ENCODE measurements at places on chromosomes 5 and 9.

DNA sequence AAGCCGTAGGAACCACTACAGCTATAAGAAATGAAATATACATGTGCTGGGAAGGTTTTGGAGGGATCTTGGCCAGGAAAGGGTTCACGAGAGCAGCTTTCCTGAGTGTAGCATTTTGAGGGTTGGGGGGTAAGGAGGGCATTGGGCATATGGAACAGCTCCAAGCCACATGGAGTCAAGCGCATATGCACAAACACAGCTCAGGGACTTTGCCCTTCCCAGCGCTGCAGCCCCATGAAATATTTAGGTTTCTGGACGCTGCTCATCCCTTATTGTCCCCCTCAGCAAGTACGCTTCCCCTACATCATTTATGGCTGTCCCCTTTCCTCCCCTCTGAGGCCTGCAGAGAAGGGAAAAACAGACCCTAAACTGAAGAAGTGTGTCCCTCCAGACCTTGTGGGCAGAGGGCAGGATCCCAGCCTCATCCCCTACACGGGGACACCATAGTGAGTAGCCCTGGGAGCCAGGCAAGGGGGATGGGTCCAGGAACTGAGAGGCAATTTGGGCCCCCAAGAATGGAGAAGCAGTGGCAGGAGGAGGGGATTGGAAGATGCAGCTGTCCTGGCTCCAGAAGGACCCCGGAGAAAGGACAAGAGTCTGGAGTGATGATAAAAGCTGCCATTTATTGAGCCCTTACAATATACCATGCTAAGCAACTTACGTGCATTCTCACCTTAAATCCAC lies 33.7 kb downstream of the PCDH1 start:
- H3K27ac ChIP-seq: no peak overlapping the region
- no peak overlapping the region for H3K4me3 ChIP-seq
- peaks cover 20% of the 10 kb centered on the region for H3K4me1 ChIP-seq
- no peak for DNase-seq
- no peaks in the 10 kb centered on the region for H3K36me3 ChIP-seq

- DNase-seq: no peak
- no peaks in the 10 kb centered on the region for H3K27me3 ChIP-seq
- H3K4me3 ChIP-seq: no peak overlapping the region
- peaks cover 6% of the 10 kb centered on the region for H3K36me3 ChIP-seq
Measured at GRCh38 chr5:150787656-150788055, 9.1 kb downstream of the SMIM3 start.

DNA sequence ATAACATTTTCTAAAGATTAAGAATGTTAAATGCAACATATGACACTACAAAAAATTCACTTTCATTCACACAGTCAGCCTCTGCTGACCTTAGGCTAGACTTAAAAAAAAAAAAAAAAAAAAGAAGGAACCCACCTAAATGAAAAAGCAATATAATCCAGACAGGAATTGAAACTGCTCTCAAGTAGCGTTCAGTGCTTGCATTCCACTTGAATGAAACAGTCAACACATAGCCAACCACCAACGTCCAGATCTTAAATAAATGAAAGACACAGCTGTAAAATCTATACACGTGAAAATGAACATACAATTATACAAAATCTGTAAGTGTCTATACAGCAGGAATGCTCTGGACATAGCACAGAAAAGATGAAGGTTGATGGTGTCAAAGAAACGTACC lies 11.4 kb downstream of the TMEM245 start:
- peak overlapping the region; percentile 65 for H3K27ac ChIP-seq
- H3K4me3 ChIP-seq: no peak overlapping the region
- H3K27me3 ChIP-seq: no peaks in the 10 kb centered on the region
- H3K36me3 ChIP-seq: peaks cover 32% of the 10 kb centered on the region
- peaks cover 76% of the 10 kb centered on the region for H3K4me1 ChIP-seq
- no peak for DNase-seq

DNA sequence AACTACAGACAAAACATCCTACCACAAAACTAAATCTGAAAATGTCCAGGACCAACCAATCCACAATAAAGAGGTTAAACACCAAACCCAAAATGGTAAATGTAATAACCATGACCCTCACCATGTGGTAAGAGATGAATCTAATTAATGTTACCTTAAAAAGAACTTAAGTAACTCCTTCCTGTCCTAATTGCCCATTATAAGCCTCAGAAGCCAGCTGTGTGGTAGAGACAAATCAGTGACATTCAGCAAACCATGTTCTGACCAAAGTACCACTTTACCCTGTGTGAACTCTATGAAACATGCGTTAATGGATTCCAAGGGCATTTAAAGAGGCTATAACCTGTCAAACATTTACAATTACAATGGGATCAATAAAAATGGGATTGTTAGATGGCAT lies 25.0 kb downstream of the LPAR1 start:
- H3K4me3 ChIP-seq: no peak overlapping the region
- no peak for DNase-seq
- no peaks in the 10 kb centered on the region for H3K27me3 ChIP-seq
- no peak overlapping the region for H3K27ac ChIP-seq

DNA sequence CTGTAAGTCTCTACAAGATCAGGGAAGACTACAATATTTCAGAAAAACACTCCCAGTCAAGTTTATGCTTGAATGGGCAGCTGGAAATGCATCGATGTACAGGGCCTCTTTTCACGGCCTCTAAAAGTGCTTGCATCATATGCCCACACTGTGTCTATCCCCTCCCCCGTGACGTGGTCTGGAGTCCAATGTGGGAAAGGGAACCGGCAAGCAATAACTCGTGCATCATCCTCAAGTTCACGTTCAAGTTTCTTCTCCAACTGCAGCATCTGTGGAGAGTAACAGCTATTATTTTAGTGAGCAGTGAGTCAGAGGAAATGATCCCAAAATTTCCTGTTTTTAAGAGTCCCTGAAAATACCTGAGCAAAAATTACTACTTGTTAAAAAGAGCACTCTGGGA lies 22.3 kb downstream of the ATPSCKMT start:
- no peak overlapping the region for H3K4me3 ChIP-seq
- H3K27me3 ChIP-seq: no peaks in the 10 kb centered on the region
- H3K36me3 ChIP-seq: peaks cover 60% of the 10 kb centered on the region
- DNase-seq: no peak

DNA sequence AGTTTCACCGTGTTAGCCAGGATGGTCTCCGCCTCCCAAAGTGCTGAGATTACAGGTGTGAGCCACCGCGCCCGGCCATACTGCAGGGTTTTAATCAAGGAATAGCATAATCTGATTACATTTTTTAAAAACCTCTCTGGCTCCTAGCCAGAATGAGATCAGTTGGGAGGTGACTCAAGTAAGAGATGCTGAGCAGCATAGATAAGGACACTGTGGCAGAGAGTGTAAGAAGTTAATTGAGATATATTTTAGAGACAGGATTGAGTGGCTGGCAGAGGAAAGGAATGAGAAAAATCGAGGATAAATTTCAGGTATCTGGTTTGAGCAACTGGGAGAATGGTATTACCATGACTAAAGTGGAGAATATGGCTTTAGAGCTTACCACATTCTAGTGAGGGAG lies 7.3 kb upstream of the RIGI start:
- no peak for DNase-seq
- H3K4me3 ChIP-seq: no peak overlapping the region
- peaks cover 2% of the 10 kb centered on the region for H3K4me1 ChIP-seq
- H3K27me3 ChIP-seq: no peaks in the 10 kb centered on the region

DNA sequence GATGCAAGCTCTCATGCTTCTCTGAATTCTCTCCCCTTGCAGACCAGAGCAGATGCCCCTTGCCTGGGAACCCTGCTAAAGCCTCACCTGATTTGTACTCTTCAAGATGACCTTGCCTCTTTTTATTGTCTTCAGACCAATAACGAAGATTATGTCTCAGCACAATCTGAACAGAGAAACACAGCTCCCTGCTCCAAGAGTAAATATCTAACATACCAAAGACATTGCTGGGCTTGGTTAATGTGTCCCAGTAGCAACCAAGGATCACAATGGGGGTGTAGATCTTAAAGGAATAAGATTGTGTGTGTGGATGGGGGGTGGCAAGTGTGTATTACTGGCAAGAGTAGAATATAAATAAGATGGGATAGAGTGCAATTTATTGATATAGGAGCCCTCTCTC lies 67.6 kb upstream of the LHFPL2 start:
- H3K36me3 ChIP-seq: no peaks in the 10 kb centered on the region
- no peak for DNase-seq
- no peak overlapping the region for H3K27ac ChIP-seq
- H3K4me3 ChIP-seq: no peak overlapping the region
- peaks cover 4% of the 10 kb centered on the region for H3K4me1 ChIP-seq

DNA sequence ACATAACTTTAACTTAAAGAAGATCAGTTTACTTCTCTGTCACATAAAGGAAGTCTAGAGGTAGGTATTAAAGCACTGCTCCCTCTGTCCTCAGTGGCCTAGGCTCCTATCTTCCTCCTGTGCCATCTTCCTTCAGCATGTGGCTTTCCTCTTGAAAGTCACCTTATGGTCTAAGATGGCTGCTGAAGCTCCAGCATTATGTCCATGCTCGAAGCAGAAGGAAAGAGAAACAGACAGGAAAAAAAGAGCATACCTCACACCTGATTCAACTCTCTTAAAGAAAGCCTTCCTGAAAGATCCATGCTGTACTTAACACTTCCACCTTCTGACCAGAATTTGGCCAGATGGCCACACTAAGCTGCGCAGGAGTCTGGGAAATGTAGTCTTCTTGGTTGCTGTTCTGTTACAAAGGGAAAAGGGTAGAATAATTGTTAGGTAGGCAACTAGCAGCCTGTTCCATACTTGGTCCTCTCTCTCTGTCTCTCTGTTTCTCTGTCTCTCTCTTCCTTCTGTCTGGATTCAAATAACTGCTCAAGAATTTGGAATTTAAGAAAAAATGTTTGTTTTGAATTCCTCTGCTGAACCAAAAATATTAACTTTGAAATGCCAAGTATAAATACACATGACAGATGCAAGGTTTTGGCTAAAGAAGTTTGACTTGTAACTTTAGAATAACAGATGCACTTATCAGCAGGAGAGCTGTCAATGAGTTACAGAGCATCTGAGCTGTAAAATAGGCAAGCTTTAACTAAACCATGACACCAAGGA lies 16.0 kb downstream of the TMEM174 start:
- DNase-seq: no peak
- H3K4me3 ChIP-seq: no peak overlapping the region
- H3K36me3 ChIP-seq: no peaks in the 10 kb centered on the region
- no peak overlapping the region for H3K27ac ChIP-seq
- H3K4me1 ChIP-seq: no peaks in the 10 kb centered on the region

DNA sequence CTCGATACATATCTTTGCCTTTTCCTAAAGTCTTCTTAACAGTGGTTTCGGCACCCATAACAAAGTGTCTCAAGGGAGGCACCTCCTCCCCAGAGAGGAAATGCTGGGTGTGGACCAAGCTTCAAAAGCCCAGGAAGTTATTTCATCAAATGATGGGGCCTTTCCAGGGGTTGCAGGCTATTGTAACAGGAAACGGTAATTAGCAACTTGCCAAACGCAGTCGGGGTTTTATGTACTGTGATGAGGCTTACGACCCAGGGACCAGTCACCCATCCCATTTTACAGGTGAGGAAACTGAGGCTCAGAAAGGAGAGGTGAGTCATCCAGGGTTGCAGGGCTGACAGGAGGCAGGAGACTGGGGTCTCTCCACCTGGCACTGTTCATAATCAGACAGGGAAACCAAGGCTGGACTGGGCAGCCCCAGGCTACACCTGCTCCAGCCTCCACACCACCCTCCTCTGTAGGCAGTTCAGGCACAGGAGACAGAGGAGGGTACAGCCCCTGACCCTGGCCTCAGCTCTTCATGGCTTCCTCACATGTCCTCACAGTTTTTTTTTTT lies 30.0 kb upstream of the SUSD3 start:
- H3K4me1 ChIP-seq: peaks cover 65% of the 10 kb centered on the region
- no peaks in the 10 kb centered on the region for H3K27me3 ChIP-seq
- H3K27ac ChIP-seq: peak overlapping the region; percentile 85

DNA sequence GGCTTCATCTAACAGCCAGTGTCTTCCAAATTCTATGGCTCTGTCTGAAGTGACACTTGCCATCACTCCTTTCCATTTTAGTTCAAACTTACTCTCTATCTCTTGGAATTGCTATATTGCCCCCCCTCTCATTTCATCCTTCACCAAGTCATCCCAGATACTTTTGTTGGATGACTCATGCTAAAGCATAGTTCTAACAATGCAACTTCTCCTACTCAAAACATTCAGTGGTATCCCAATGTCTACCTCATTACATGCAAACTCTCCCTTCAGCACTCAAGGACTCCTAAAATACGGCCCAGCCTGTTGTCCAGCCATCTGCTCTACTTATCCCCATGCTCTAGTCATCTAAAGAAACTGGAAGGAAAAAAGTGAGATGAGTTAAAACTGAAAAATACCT lies 171.6 kb downstream of the RASEF start:
- H3K4me1 ChIP-seq: no peaks in the 10 kb centered on the region
- no peaks in the 10 kb centered on the region for H3K36me3 ChIP-seq
- H3K27ac ChIP-seq: no peak overlapping the region
- no peaks in the 10 kb centered on the region for H3K27me3 ChIP-seq
- no peak overlapping the region for H3K4me3 ChIP-seq

GRCh38 chr5:133240425-133241091 lies 188.7 kb downstream of the HSPA4 start:
- H3K36me3 ChIP-seq: no peaks in the 10 kb centered on the region
- peak; percentile 36 for DNase-seq
- H3K4me3 ChIP-seq: no peak overlapping the region
- peaks cover 11% of the 10 kb centered on the region for H3K4me1 ChIP-seq
- H3K27me3 ChIP-seq: no peaks in the 10 kb centered on the region

DNA sequence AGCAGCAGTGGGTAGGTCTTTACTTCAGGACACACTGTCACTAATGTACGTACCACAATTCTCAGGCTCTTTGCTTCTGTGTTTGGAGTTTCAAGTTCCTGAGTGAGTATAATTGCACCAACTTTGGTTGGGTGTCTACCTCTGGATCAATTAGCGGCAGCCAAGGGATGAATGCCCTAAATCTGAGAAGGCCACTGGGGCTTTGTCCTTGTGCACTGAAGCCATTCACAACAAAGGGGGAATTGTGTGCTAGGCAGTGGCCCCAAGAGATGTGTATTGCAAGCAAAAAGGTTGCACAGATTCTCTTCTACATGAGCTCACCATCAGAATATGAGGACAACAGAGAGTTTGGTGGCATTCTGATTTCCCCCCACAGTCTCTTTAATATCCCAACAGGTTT lies 3.9 kb upstream of the PHF24 start:
- H3K4me3 ChIP-seq: no peak overlapping the region
- peaks cover 62% of the 10 kb centered on the region for H3K27me3 ChIP-seq
- DNase-seq: no peak
- no peaks in the 10 kb centered on the region for H3K36me3 ChIP-seq

- H3K4me1 ChIP-seq: peaks cover 4% of the 10 kb centered on the region
Measured at GRCh38 chr5:125005266-125005665, 258.8 kb upstream of the ZNF608 start.

GRCh38 chr9:33881635-33882034 lies 64.7 kb downstream of the UBE2R2 start:
- H3K36me3 ChIP-seq: peaks cover 4% of the 10 kb centered on the region
- H3K27ac ChIP-seq: peak overlapping the region; percentile 93
- H3K4me3 ChIP-seq: peak overlapping the region; percentile 22
- H3K27me3 ChIP-seq: no peaks in the 10 kb centered on the region
